MV-4-11 (cell line): ENCODE measurements at places on chromosomes 5 and 9.

- no peak for DNase-seq
Measured at GRCh38 chr9:81150016-81150625, 539.2 kb downstream of the TLE1 start.

- DNase-seq = no peak
Measured at GRCh38 chr9:129383019-129383560, 205.0 kb upstream of the IER5L start.

GRCh38 chr5:124401476-124402143, 344.8 kb downstream of the ZNF608 start:
- no peak for DNase-seq

DNA sequence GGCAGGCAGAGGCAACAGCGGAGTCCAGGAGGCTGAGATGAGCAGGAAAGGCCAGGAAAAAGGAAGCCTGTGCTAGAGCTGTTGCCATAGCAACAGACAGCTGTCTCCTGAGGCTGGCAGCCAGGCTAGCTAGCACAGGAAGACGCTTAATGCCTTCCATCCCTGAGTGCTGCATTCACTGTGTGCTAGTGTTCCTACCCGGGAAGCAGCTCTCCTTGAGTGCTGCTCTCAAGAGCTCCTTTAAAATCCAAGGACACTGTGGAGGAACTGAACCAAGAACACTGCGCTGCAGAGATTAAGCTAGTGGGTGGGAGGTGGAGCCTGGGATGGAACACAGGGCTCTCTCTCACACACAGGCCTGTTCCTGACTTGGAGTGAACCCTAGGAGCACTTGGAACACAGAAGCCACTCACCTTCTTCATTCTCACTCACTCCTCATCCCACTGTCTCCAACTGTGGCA, 53.5 kb upstream of the IL7R start:
- DNase-seq = peak; percentile 5

DNA sequence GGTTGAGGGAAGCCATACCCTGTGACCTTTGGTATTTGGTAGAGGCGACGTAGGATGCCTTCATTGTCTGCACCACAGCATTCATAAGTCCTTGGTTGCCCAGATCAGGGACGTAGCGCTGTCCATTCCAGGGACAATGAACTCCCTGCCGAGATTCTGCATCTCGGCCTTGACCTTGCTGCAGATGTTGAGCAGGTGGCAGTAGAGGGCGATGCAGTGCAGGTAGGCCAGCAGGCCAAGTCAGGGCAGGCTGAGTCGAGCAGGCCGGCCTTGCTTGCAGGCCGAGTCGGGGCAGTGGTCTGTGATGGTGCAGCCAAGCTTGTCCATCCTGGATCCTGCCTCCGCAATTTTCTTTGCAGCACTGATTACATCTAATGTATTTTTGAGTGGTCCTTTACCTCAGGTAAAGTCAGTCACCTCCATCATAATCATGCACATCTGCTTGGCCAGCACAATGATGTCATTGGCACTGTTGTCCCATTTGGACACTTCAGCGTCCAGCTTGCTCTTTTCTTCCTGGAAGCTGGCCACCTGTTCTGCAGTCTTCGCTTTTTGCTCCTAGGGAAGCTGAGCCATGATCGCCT, 93.4 kb upstream of the CCDC112 start:
- no peak for DNase-seq

DNA sequence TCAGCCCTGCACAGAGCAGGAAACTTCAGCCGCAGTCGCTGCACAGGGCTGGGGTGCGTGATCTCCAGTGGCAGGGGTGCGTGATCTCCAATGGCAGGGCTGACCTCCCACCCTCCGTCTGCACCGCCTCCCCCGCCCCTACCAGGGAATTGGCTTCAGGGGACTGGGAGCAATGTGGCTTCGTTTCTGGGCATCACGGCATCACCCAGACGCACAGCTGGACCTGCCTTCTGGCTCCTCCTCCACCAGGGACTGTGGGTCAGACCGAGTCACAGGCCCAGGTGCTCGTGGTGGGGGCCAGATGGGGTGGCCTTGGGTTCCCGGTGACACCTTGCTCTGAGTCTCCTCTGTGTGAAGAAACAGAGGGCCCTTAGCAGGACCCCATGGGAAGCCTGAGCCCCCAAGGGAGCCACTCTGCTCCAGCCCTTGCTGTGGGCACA, 51.1 kb downstream of the AHRR start:
- DNase-seq = peak; percentile 29

DNA sequence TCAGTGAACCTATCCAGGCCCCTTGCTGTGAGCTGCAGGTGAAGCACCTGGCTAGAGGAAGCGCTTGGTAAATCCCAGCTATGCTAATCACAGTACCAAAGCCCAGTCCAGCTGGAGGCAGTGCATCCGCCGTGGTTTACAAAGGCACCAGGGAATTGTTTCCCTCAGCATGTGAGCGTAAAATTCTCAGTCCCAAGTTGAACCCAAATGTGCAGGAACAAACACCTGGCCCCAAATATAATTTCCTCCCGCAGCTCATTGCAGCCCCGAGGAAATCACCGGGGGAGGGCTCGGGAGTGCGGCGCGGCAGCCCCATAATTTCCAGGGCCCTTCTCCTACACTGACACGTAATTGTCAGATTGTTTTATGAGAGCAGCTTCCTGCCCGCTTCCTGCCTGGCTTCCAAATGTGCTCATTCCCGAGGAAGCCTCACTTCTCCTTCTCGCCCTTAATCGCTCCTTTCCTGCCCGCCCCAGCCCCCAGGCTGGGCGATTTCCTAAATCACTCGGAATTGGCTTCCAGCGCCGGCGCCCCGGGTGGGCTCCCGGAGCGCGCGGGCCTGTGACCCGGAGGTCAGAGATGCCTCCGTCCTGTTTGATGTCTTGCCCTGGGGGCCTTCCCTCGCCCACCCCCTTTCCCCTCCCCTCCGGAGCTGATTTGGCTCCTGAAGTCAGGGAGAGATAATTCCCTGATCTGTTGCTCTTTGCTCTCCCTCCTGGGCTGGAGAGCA, 134.4 kb downstream of the FGF1 start:
- no peak for DNase-seq

GRCh38 chr5:82421119-82421518, 143.0 kb upstream of the RPS23 start:
- no peak for DNase-seq
